ENCODE measurements at places on chromosomes 3 and 15.

GRCh38 chr3:38834110-38834509 lies 18.1 kb upstream of the SCN10A start:
- no peaks in the 10 kb centered on the region for H3K27me3 ChIP-seq
- H3K36me3 ChIP-seq, result no peaks in the 10 kb centered on the region
- no peak overlapping the region for H3K27ac ChIP-seq

DNA sequence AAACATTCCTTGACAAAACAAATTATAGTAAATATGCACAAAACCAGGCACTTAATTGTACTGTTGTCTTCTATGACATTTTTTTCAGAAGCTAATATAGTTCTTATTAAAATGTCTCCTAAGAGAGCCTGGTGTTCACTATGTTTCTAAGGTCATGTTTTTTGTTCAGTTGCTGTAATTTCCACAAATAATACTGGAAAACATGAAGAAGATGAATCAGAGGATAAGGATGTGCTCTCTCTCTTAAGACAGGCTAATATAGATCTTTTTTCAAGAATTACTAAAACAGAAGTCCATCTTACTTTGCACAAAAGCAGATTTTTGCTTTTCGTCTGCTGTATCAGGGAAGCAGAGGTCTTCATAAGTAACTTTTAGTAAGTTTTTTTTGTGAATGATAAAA lies 823.0 kb upstream of the NECTIN3 start:
- H3K27me3 ChIP-seq, result no peaks in the 10 kb centered on the region
- no peaks in the 10 kb centered on the region for H3K4me1 ChIP-seq
- no peak overlapping the region for H3K27ac ChIP-seq
- no peak for DNase-seq

- no peaks in the 10 kb centered on the region for H3K36me3 ChIP-seq
- no peak overlapping the region for H3K4me3 ChIP-seq
- no peaks in the 10 kb centered on the region for H3K4me1 ChIP-seq
- H3K27ac ChIP-seq, result no peak overlapping the region
- DNase-seq, result no peak
Measured at GRCh38 chr15:48086133-48086532, 34.7 kb upstream of the SLC24A5 start.

DNA sequence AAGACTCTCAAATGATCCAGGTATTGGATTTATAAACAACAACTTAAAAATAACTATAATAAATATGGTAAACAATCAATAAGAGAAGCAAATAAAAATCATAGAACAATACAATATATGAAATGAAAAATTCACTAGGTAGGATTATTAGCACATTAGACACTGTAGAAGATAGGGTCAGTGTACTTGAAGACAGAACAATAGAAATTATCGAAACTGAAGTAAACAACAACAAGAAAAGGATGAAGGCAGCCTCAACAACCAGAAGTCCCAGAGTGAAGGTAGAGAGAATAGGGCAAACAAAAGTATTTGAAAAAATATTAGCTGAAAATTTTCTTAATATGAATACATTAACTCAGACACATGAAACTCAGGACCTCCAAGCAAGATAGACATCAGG lies 11.9 kb downstream of the IQCB1 start:
- no peak overlapping the region for H3K4me3 ChIP-seq
- DNase-seq, result no peak
- H3K36me3 ChIP-seq, result peaks cover 24% of the 10 kb centered on the region
- H3K4me1 ChIP-seq, result peaks cover 53% of the 10 kb centered on the region
- H3K27me3 ChIP-seq, result no peaks in the 10 kb centered on the region

DNA sequence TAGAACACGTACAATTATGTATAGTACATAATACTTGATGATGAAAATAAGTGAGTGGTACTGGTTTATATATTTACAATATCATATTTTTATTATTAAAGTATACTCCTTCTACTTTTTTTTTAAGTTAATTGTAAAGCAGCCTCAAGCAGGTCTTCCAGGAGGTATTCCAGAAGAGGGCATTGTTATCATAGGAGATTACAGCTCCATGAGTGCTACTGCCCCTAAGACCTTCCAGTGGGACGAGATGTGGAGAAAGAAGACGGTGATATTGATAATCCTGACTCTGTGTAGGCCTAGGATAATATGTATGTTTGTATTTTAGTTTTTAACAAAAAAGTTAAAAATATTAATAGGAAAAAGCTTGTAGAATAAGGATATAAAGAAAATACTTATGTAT lies 40.3 kb upstream of the SCN5A start:
- H3K4me3 ChIP-seq, result no peak overlapping the region
- H3K4me1 ChIP-seq, result no peaks in the 10 kb centered on the region
- H3K36me3 ChIP-seq, result no peaks in the 10 kb centered on the region
- H3K27me3 ChIP-seq, result no peaks in the 10 kb centered on the region
- DNase-seq, result no peak

- no peak for DNase-seq
- no peak overlapping the region for H3K27ac ChIP-seq
- no peaks in the 10 kb centered on the region for H3K27me3 ChIP-seq
- H3K36me3 ChIP-seq, result no peaks in the 10 kb centered on the region
- no peaks in the 10 kb centered on the region for H3K4me1 ChIP-seq
Measured at GRCh38 chr3:130596484-130596883, 79.5 kb downstream of the COL6A6 start.

- no peaks in the 10 kb centered on the region for H3K27me3 ChIP-seq
- H3K4me1 ChIP-seq, result peaks cover 38% of the 10 kb centered on the region
- H3K36me3 ChIP-seq, result no peaks in the 10 kb centered on the region
- peak; percentile 89 for DNase-seq
- peak overlapping the region; percentile 59 for H3K27ac ChIP-seq
Measured at GRCh38 chr3:32888739-32889138, 62.7 kb upstream of the CCR4 start.

DNA sequence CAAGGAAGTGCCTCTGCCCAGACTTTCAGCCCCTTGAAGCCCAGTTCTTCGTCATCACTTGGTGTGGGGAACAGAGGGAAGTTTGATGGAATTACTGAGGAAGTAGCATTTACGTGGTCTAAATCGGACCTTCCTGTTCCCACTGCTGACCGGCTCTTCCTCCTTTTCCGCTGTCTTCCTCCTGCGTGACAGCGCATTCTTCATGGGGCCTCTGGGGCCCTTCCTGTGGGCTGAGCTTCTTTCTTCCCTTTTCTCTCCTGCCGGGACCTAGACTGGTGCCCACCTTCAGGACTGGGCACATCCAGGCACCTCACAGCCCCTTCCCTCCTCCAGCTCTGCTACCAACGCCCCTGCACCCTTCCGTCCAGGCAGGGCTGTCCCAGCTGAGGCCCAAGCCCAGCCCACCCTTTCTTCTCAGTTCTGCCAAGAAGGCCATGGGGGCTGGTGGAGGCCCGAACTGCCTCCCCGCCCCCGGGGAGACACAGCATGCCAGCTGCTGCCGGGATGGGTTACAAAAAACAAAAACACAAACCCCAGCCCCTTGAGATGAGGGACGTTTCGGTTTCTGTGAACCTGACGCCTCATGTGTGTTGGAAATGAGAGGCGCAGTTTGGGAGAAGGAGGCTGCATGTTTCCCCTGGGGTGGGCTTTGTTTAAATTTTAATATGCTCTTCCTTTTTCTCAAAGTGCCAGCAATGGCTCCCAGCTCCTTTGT lies 19.1 kb downstream of the ZNF710 start:
- H3K27me3 ChIP-seq, result no peaks in the 10 kb centered on the region
- peak overlapping the region; percentile 93 for H3K27ac ChIP-seq
- H3K4me3 ChIP-seq, result peak overlapping the region; percentile 46
- DNase-seq, result peak; percentile 77

- no peaks in the 10 kb centered on the region for H3K27me3 ChIP-seq
- H3K27ac ChIP-seq, result no peak overlapping the region
- no peak overlapping the region for H3K4me3 ChIP-seq
Measured at GRCh38 chr3:16496408-16497222, 16.9 kb downstream of the RFTN1 start.
